ENCODE measurements at places on chromosomes 16 and 17.
A peak's percentile ranks its signal among the peaks of the same experiment; 100 is the strongest.

GRCh38 chr17:54007855-54008254, 185.1 kb downstream of the KIF2B start:
- no peak for DNase-seq

- DNase-seq = no peak
Measured at GRCh38 chr17:21072745-21073197, 30.0 kb upstream of the USP22 start.

DNA sequence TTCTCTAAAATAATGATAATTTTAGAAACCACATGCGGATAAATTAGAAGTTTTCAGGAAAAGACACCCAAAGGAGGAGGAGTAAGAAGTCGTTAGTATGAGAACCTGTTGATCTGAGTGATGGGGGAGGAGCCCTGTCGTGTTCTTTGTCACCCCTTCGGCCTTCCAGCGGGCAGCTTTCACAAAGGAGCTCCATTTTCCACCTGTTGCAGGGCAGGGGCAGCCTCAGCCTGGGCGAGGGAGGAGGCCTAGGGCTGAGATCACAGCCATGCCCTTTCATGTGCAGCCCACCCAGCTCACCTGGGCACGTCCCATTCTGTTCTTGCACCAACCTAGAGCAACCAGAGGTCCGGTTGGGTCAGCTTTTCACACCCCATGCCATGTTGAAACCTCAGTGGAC, 5.3 kb downstream of the DUSP14 start:
- no peak for DNase-seq

DNA sequence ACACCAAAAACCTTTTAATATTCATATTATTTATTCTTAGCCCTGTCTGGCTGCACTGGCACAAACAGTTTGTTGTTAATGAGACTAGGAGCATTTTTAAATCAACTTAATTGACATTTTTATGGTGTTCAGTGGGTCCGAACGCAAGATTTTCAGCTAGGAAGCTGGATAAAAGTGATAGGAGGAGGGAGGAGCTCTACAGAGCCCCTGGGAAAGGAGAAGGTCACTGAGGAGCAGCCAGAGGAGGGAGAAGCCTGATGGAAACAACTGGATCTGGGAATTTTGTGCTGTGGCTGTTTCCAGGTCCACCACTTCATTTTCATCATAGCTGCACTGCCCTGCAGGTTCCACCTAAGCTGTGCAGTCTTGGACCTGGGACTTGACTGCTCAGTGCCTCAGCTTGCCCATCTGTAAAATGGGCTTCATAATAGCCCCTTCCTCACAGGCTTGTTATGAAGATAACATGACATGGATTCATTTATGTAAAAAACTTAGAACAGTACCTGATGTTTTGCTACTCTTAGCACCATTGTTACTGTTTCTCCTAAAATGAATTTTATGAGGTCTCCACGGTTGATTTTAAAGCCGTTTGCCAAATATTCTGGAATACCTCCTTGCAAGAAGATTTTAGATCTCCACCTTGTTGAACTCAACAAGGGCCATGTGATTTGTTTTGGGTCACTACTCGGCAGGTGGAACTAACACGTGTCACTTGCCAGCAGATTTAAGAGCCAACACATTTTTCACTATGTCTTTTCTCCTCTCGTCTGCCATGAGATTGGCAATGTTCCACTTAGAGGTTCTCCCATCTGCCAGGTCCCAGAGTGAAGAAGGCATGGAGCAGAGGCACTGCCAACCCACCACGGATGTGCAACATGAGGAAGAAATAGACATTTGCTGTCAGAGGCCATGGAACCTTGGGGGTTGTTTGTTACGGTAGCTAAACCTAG, 18.7 kb upstream of the GRIN2A start:
- DNase-seq = no peak

DNA sequence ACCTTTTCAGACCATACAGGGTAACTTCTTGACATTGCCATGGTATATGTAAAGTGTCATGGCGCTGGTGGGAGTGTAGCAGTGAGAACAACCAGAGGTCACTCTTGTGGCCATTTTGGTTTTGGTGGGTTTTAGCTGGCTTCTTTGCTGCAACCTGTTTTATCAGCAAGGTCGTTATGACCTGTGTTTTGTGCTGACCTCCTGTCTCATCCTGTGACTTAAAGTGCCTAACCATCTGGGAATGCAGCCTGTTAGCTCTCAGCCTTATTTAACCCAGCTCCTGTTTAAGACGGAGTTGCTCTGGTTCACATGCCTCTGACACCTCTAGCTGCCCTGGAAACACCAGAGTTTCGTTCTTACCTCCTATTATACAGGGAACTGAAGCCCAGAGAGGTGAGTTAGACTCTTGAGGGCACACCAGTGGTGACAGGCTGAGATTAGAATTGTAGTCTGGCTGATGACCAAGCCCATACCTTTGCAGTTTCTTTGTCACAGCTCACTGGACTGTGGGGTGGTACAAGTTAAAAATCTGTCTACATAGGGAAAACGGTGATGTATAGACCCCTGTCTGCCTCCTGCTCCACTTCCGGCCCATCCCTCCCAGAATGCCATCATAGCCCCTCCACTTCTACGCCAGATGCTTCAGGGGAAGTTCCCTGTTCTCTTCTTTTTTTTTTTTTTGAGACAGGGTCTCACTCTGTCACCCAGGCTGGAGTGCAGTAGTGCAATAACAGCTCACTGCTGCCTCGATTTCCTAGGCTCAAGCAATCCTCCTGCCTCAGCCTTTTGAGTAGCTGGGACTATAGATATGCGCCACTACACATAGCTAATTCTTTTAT, 21.0 kb downstream of the KSR1 start:
- no peak for DNase-seq

DNA sequence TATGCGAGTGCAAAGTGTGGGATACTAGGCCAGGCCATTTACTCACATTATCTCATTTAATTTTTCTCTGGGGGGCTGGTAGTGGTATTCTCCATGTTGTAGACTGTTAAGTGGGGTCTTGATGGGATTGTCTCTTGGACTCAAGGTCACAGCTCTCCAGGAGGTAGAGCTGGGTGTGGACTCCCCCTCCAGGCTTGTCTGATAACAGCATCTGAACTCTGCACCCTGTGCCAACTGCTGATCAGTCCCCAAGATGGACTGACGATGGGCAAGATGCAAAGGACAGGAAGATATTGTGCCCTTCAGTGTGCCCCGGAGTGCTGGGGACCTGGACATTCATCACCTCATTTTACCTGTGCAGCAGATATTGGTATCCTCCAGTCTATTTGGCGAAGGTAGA, 147.8 kb downstream of the MSI2 start:
- no peak for DNase-seq

- no peak for DNase-seq
Measured at GRCh38 chr16:77288222-77288621, 89.0 kb downstream of the SYCE1L start.

DNA sequence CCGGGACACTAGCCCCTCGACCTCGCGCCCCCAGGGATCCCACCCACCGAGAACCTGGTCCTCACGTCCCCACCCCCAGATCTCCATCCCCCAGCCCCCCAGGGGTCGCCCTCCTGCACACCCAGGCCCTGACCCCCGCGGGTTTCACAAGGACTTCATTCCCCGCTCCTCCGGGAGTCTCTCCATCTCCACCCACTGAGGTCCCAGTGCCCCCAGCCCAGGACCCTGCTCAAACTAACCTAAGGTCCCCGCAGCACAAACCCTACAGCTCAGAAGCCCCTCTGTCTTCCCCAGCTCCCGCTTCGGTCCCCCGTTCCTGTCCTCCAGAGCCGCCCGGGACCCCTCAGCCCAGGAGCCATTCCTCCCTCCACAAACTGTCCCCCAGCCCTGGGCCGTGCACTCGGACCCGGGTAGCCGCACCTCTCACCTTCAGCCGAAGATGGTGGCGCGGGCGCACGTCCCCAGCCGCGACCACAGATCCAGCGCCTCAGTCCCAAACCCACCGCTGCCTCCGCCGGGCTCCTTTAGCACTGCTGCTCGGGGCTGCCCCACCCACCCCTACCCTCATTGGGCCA, at the start of gene MYH10:
MYH10 (minus strand) TSS at position 499 of the 575 bp plus-strand sequence. CDS start 7,479 bp downstream, outside the sequence.
- DNase-seq = no peak

- no peak for DNase-seq
Measured at GRCh38 chr17:5947701-5948180, 122.4 kb upstream of the WSCD1 start.

GRCh38 chr17:18248300-18248731, 10.2 kb downstream of the FLII start:
- DNase-seq = no peak

DNA sequence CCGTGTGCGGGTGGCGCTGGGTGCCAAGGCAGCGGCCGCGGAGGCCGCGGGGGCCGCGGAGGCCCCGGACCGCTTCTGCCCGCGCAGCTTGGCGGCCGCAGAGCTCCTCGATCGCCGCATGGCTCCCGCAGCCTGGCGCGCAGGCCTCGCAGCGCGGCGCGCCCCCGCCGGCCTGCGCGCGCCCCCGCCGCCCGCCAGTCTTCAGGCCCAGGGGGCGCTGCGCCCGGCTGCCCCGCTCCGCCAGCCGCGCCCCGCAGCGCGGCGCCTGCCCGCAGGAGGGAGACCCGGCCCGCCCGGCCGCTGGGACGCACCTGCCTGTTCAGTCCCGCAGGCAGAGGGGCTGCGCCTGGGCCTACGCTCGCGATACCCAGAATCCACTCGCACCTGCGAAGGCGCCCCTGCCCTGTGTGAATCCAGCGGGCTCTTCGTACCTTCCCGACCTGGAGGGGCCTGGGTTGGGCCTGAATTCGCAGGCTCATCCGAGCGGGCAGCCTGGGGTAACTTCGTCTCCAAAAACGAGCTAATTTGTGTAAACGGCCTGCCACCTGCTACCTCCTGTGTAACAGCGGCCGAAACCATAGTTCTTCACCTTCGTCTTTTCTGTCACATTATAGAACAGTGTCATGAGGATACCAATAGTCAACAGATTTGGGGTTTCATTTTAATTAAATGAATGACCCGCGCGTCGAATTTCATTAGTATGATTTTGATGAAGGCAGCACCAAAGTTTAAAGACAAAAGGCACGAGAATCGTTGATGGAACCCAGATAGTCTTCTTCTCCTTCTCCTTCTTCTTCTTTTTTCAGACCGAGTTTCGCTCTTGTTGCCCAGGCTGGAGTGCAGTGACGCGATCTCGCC, at the start of gene CENPV:
CENPV (minus strand) TSS at position 153 of the 858 bp plus-strand sequence; CDS start at position 120, 33 bp downstream.
- peak; percentile 20 for DNase-seq

GRCh38 chr17:44348234-44348987, 3.3 kb downstream of the GRN start:
- DNase-seq = peak; percentile 96

GRCh38 chr17:27290916-27291598, 2.9 kb upstream of the WSB1 start:
- DNase-seq = no peak

GRCh38 chr16:55773859-55774549, 58.9 kb downstream of the CES1 start:
- no peak for DNase-seq

GRCh38 chr16:14501331-14502255, 128.5 kb downstream of the PARN start:
- DNase-seq = no peak

DNA sequence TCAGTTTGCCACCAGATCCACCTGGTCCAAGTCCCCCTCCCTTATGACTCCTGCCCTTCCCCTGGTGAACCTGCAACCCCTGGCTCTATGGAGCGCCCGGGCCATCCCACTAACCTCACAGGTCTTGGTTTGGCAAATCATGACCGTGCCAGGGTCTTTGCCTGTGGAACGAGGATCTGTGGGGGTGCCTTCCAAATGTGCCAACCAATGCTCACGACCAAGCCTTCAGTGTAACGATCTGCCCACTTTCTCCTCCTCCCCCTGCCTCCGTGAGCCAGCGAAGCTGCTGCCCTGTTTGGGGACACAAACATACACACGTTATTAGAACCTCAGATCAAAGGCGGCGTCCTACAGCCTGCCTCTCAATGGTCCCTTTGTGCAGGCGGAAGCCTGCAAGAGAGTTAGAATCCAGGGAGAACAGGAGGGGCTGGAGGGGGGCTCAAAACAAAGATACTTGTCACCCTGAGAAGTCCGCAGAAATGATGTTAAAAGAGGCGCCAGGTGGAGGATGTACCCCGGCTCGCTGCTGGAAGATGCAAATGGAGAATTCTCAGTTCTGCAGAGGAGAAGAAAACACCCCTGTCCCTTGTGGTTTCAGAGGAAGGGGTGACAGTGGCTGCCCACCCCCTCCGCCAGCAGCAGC, 9.0 kb upstream of the NKD1 start:
- DNase-seq = no peak

GRCh38 chr17:41483531-41483930, 2.6 kb upstream of the KRT35 start:
- no peak for DNase-seq

GRCh38 chr17:50946891-50947781, 81.0 kb upstream of the TOB1 start:
- DNase-seq = no peak

GRCh38 chr16:17431012-17431411, 39.7 kb downstream of the XYLT1 start:
- DNase-seq = no peak

DNA sequence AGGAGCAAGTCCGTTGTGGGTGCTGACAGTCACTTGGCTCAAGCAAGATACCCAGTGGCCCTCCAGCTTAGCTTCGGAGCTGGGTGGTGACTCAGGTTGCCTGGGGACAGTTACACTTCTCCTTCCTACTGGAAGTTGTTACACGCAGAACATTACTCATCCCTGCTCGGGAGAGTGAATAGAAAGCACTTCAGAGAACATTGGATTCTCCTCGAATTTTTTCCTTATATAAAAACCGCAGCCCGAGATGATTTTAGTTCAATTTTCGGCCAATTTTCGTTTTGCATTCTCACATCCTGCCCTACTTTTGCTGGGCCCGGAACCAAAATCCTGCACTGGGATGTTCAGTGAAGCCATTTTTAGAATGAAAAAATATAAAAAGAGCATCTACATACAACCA, 99.7 kb downstream of the ELAC2 start:
- DNase-seq = no peak

DNA sequence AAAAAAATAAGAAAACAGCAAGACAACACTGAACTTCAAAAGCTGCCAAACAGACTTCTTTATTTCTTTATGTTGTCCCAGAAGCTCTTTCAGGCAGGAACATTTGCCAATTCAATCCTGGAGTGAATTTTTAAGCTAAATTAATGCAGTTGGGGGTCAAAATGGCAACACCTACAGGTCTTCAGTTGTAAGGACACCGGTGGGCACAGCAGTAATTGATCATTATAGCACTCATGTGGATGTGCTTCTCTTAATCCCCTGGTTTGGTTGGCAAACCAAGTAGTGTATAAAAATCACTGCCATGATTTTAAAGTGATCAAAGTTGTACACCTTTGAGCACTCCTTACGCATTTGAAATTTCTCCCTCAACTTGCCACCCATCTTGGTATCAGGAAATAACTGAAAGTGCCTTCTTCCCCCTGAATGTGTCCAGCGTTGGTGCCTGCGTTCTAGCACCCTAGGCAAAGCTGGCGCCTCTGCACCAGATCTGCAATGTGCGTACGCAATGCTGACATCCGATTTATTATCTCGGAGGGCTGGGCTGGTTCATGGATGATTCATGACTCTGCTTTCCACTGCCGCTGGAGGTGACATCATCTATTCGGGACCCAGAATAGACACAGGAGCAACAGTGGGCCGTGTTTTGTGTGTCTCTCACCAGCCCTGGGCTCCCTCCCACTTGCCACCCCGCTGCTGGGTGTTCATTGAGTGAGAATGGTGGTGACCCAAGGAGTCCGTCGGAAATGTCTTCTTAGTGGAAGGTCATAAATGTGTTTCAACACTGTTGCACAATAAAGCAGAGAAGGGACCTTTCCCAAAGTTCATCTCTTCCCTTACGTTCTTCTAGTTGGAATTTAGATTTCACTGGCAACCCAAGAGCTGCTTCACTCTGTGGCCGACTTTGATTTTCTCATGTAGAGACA, 203.4 kb downstream of the CCDC182 start:
- peak; percentile 60 for DNase-seq

- no peak for DNase-seq
Measured at GRCh38 chr16:70706948-70707465, 21.2 kb upstream of the MTSS2 start.

Measured in inflammatory macrophage treated with lipopolysaccharide for 1 hour (primary cell).